ENCODE measurements at places on chromosomes 2 and 18.

- DNase-seq, result peak; percentile 18
These were observed 7.8 kb downstream of the RAX start for GRCh38 chr18:59265246-59265973.

DNA sequence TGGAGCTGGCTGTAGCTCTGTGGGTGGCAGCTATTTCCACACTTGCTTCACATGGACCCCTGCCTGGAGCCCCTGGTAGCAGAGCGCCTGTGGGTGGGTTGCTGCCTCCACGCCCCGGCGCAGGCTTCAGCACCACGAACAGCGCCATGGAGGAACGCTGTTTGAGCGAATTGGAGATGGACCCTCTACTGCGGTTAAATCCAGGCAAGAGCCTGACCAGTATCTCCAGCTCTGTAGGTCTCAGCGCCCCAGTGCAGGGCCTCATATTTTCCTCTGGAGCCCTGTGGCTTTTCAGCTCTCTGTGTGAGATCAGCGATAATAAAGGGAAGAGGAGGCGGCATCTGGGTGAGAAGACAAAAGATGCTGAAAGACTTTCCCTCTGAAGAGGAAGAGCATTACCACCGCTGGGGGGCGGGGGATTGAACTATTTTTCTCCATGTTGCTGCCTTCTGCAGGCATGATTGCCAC is 12.0 kb downstream of the ONECUT2 start:
- no peak for DNase-seq

DNA sequence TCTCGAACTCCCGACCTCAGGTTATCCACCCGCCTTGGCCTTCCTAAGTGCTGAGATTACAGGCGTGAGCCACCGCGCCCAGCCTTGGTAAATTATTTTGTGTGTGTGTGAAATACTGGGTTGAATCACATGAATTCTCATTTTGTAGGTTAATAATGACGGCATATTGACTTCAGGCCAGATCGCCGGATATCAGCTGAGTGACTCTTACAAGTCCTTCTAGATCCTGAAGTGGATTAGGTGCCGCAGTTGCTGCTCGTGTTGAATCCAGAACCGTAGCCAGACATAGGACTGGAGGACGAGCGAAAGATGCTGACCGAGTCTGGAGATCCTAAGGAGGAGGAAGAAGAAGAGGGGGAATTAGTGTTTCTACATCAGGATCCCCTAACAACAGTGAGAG is 12.2 kb upstream of the KIF3C start:
- no peak for DNase-seq

- peak; percentile 84 for DNase-seq
These were observed at the start of gene PSMD1 for GRCh38 chr2:231056453-231057416. Gene PSMD1, plus strand, starts transcription at chr2:231056867. Its CDS starts 159 bp downstream, at chr2:231057026.

DNA sequence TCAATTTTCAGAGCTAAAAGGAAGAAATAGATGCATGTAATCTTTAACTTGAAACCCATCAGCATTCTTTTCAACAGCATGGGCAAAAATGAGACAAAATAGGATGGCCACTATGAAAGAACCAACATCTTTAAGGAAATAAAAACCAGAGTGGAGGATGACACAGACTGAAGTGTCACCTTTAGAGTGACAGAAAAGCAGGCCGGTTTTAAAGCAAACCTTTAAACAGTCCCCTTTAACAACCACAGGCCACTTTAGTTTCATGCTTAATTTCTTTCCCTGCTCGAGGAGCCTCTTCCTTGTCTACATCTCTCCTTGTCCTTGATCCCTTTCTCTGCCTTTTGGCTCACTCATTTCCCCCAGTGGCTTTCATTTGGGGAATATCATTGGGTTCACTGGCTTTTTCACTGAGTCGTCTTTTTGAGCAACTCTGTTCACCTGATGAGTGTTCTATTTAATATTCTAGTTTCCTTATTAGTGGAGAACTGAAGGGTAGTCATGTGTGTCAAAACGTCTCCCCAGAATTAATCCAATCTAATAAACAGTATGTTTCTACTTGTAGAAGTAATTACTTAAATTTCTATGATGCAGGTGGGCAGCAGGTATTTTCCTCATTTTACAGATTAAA is 72.5 kb downstream of the DOCK10 start:
- DNase-seq, result no peak

GRCh38 chr2:27211241-27211942 is 449 bp upstream of the ATRAID start:
- peak; percentile 62 for DNase-seq

- peak; percentile 67 for DNase-seq
These were observed 11.6 kb upstream of the RPRD1A start for GRCh38 chr18:36078751-36079529.

GRCh38 chr2:228318218-228318617 is 136.7 kb upstream of the SPHKAP start:
- peak; percentile 49 for DNase-seq

DNA sequence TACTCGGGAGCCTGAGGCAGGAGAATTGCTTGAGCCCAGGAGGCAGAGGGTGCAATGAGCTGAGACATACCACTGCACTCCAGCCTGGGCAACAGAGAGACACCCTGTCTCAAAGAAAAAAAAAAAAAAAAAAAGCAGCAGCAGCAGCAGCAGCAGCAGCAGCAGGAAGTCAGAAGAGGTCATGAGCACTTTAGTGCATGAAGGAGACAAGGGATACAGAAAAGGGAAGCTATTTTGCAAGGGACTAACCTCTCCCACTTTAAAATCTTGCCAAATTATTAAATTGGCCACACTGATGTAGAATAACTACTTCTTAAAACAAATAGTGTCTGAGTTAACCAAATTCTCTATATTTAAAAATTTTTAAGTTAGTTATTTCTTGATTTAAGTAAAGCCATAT is 113.4 kb upstream of the PDE1A start:
- DNase-seq, result no peak

DNA sequence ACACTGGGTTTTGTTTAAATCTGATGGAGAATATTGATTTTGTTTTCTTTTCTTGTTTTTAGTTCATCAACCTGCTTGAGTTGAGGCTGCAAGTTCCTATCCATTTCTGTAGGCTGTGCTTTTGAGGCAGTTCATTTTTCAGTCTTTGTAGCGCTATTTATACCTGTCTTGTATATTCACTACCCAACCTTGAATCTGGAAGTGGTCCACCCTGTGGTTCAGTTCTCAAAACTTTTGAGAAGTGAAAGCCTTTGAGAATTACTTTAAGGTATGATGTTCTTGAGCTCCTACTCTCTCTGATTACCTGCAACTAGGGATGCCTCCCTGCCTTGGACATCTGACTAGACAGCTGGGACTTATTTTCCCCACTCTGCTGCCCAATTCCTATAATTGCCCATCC is 53.5 kb upstream of the KCNE4 start:
- DNase-seq, result no peak

DNA sequence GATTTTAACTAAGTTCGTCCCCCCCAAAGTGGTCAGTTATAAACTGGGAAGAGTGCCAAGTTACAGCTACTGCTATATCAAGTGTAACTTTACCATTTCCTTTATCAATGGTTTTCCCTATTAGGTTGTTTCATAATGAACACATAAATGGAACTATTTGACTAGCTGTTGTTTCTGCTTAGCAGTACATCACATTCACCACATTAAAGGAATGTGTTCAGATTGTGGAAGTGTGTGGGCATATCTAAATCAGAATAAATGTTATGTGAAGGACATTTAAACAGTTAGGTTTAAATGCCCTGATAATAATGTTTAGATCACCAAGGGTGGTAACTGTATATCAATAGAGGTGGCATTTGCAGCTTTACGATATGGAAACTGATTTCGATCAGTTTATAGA is 45.1 kb downstream of the SLC9A4 start:
- DNase-seq, result no peak

- no peak for DNase-seq
These were observed at the start of gene CAPN13 for GRCh38 chr2:30807249-30807648. Gene CAPN13, minus strand, starts transcription at chr2:30807446. Its CDS starts 20,121 bp downstream, at chr2:30787325.

GRCh38 chr2:121333834-121334558 is 49.0 kb upstream of the TFCP2L1 start:
- DNase-seq, result no peak

DNA sequence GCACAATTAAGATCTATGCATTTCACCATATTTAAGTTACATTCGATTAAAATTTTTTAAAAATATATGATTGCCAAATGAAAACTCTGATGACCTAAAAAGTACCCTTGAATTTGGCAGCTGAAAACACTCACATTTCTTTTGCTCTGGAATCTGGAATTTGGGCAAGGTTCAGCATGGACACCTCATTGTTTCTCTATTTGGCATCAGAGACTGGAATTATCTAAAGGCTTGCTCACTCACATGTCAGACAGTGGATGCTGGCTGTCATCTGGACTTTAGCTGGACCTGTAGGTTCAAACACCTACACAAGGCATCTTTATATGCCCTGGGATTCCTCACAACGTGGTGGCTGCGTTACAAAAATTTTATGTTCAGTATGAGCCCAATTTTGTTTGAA is 16.1 kb downstream of the MBOAT2 start:
- peak; percentile 48 for DNase-seq

DNA sequence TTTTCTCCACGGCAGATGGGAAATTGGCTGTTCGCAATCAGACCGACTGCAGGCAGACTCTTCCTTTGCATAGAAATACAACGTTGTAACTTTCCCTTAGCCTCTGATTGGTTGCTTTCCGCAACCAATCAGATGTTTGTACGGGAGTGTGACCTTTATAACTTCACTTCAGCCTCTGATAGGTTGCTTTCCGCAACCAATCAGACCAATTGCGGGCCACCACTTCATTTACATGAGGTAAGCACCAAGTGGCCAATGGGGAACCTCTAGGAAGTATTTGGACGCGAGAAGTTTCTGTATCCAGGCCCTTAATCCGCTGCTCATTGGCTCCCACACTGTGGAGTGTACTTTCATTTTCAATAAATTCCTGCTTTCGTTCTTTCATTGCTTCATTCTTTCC is 19.1 kb downstream of the SLC25A12 start:
- no peak for DNase-seq

- DNase-seq, result peak; percentile 90
These were observed at the start of gene DUSP11 for GRCh38 chr2:73779467-73780236. Gene DUSP11, minus strand, starts transcription at chr2:73780103. Its CDS starts 129 bp downstream, at chr2:73779974.

DNA sequence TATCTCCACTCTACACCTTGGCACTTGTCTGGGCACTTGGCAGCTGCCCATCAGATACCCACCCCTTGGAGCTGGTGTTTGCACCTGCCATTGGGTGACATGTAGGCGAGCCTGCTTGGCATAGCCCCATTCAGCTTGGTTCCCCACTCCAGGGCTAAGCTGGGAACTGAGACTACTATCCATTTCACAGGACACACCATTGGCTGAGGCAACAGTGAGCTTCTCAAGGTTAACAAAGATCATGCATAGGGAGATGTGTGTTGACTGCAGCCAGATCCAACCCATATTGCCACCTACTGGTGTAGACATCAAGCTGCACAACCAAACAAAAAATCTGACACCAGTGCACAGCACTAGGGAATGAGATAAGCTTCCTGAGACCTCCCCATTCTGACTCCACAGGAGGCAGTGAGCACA is 1389.8 kb upstream of the TMEFF2 start:
- peak; percentile 32 for DNase-seq

GRCh38 chr2:100546469-100546868 is 16.3 kb upstream of the PDCL3 start:
- DNase-seq, result no peak

GRCh38 chr2:152867397-152867796 is 149.0 kb downstream of the ARL6IP6 start:
- DNase-seq, result no peak

DNA sequence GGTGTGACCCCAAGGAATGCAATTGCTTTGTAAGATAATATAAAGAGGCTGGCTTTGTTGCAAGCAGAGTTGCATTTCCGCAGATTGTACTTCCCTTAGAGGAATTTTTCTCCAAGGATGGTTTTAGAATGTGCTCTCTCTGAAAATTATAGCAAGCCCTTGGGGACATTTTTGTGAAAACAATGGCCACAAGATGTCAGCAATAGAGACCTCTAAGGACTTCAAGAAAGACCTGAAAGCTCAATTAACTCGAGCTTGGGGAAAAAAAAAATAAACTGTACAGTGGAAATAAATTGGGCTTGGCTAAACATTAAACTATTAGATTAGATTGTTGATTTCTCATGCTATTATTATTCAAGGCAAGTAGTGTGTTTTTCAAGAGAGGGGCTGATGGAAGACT is 81.3 kb upstream of the KYNU start:
- peak; percentile 26 for DNase-seq

GRCh38 chr2:45328264-45328870 is 282.7 kb downstream of the SRBD1 start:
- no peak for DNase-seq

GRCh38 chr18:58462975-58463374 is 165.9 kb downstream of the ALPK2 start:
- DNase-seq, result no peak

DNA sequence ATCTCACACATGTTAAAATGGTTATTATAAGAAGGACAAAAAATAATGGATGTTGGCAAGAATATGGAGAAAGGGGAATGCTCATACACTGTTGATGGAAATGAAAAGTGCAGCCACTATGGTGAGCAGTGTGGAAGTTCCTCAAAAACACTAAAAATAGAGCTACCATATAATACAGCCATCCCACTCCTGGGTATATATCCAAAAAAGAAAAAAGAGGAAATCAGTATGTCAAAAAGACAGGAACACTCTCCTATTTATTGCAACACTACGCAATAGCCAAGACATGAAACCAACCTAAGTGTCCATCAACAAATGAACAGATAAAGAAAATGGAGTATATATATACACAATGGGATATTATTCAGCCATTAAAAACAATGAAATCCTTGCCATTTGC is 642.6 kb downstream of the RNF144A start:
- no peak for DNase-seq

DNA sequence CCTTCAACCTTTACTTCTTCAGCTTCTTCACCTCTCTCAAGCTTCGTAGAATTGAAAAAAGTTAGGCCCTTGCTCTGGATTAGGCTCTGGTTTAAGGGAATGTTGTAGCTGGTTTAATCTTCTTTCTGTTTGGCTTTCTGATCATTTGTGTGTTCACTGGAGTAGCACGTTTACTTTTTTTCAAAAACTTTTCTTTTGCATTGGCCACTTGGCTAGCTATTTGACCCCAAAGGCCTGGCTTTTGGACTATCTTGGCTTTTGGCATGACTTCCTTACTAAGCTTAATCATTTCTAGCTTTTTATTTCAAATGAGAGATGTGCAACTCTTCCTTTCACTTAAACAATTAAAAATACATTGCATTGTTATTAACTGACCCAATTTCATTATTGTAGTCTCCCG is 1154.8 kb upstream of the ZEB2 start:
- no peak for DNase-seq

DNA sequence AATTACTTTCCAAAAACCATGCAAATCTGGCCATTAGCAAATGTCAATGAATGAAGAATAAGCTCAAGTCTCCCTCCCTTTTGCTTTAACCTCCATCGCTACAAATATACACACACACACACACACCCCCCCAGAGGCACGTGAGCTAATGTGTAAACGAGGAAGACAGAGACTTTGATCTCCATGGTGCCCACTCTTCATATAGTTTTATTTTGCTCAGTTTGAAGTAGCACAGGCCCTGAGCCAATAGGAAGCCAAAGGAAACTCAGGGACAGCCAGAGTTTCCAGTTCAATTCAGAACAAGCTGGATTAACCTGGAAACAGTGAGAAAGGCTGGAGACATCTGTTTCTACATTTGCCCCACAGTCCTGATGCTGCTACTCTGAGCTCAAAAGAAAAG is 248.4 kb upstream of the MEIS1 start:
- no peak for DNase-seq

GRCh38 chr2:11683966-11684365 is 14.0 kb upstream of the NTSR2 start:
- no peak for DNase-seq

GRCh38 chr2:233021771-233022170 is 8.7 kb upstream of the NGEF start:
- peak; percentile 56 for DNase-seq
